ENCODE measurements at places on chromosomes 16 and 17.

DNA sequence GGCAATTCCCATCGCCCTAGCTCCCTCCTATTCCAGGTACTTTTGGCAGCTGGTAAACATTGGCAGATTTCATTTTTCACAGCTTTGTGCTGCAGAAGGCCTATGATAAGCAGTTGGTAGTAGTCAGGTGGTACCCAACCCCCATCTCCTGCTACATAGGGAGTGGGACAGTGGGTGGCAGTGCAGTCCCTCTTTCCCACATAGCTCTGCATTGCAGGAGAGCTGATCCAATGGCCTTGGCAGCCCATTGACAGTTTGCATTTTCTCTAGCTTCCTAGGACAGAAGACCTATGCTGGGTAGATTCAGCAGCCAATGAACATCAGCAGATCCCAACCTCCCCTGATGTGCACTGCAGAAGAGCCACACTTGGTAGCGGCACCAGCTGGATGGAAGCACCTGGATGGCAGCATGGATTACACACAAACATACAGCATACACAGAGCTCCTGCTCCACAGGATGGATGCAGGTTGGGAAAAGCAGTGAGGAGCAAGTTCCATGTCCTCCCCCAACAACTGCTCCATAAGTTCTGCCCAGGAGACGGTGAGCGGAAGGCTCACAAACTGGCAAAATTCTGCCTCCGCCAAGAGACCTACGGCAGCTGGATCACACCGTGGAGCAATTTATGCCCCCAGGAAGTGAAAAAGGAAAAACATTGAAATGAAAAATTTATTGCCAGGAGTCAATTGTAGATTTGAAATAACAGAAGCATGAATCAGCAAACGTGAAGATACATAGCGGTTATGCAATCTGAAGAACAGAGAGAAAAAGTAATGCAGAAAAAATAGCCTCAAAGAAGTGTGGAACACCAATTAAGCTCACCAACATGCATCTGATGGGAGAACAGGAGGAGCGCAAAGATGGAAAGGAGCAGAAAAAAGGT lies 95.7 kb downstream of the CACNG1 start:
- DNase-seq = no peak

GRCh38 chr17:77433385-77434135 lies 292.8 kb downstream of the SEC14L1 start:
- DNase-seq = no peak

DNA sequence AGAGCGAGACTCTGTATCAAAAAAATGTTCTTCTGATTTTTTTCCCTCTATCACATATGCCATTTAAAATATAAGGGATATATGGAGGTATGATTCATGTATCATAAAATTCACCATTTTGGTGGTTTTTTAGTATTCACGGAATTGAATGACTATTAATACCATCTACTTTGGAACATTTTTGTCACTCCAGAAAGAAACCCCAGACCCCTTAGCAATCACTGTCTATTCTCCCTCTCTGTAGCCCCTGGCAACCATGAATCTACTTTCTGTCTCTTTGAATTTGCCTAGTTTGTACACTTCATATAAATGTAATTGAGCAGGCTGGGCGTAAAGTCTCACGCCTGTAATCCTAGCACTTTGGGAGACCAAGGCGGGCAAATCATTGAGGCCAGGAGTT lies 75.9 kb downstream of the PRKCA start:
- DNase-seq = no peak

GRCh38 chr17:78408476-78409050 lies 30.1 kb downstream of the PGS1 start:
- DNase-seq = no peak

DNA sequence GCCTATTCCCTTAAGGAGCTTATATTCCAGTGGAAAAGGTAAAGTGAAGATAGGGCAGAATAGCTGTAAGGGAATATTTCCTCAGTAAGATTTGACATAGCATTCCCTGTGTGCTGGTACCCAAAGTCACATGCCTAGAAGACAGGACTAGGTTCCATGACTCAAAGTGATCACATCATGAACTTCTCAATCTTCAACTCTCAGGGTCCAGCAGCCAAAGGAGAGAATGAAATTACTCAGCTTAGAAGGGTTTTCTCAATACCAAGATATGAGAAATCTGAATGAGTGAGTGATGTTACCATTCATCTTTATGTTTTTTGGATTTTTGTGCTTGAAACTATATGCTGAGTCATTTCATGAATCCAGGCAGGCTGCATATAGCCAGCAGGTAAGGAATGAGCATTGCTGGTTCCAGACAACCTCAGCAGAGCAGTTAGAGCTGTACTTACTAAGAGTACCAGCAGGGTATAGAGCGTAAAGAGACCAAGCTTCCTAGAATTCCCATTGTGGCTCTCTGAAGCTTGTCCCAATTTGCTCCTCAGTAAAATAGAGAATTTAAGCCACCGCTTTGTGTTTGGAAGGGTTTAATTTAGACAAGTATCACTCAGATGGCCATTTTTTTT lies 91.1 kb downstream of the ANKFN1 start:
- no peak for DNase-seq

- no peak for DNase-seq
Measured at GRCh38 chr17:10036511-10037061, 131.5 kb upstream of the RCVRN start.

DNA sequence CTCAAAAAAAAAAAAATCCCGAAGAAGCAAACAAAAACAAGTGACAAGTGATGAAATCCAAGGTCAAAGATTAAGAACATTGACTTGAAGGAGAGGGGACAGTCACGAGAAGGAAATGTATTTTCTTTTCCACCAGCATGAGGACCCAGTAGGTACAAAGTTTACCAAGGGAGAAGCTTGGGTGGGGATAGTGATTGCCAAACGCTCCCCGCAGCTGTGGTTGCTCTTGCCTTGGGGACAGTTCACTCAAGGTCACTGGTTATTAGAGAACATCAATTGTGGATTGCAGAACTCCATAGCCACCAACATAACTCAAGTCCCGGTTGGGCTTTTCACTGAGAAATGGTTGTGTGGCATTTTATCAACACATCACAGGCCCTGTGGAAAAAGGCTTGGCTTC lies 27.0 kb downstream of the RSL1D1 start:
- no peak for DNase-seq
